ENCODE measurements at places on chromosomes 16 and 17.

- no peak for DNase-seq
These were observed 53.2 kb downstream of the CCDC182 start for GRCh38 chr17:57691939-57692338.

DNA sequence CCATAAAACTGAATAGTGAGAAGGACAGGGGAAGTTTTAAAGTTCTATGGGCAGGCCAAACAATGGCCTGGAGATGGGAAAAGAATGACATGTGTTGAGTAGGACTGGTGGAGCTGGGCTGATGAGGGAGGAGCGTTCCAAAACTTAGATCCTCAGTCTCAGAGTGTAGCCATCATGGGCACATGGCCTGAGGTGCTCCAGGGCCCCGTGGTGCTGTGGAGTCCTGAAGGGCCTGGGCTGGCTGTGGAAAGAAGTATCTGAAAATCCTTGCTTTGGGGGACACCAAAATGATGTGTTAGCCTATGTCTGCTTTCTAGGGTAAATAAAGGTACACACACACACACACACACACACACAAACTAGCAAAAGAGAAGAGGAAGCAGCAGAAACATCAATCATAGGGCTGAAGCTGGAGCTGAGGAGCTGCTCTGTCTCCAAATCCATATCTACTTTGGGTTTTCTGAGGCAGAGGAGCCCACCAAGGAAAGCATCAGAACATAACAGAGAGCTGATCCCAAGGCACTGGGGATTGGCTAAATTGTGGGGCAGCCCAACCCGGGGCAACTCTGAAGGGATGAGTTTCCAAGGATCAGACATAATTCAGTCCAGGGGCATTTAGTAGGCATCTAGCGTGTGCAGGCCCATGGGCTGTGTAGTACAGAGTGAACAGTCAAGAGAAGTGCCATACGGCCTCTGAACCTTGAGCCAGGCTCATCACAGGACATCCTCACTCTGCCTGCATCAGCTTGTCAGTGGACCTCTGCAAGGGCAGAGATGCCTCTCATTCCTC lies 85.2 kb downstream of the C16orf78 start:
- DNase-seq = no peak

DNA sequence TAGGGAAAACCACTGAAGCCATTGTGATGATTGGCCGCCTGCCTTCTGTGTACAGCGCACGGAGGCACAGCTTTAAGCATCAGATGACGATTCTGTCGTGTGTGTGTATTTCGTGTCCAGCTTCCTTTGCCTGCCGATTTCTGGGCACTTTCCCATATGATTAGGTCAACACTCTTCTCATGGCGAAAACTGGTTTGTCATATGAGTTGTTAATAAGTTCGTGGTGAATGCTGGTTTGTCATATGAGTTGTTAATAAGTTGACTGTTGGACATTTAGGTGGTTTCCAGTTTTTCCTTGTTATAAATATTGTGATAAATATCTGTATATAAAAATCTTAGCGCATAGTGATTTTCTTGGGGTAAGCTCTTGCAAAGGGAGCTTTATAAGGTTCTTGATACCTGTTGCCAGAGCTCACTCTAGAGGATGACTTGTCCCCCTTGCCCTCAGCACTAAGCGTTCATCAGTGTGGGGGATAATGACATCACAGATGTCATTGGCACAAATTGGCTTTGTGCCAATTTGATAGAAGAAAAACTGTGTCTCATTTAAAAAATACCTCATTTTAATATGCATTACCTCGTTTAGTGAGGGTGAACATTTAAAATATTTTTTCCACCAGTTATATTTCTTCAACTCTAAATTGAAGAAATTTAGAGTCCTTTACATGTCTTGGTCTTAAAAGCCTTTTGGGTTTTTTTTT lies 40.0 kb downstream of the PGS1 start:
- no peak for DNase-seq

DNA sequence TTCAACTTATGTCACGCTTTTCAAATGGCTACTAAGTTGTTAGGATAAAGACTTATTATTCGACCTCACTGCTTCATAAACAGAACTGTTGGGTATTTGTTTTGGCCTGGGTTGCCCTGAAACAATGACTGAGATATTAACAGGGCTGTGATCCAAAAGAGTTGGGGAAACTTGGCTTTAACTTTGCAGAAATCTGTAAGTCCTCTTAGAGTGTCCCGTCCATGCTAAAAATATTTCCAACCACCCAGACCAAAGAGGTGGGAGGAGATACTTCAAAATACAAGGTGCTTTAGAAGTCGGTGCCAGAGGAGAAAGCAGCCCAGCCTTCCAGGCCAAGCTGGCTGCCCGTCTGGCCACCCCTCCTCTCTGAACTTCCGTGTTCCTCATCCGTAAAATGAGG lies 16.1 kb upstream of the SPATA32 start:
- no peak for DNase-seq

GRCh38 chr16:5575646-5576245 lies 478.2 kb upstream of the EEF2KMT start:
- no peak for DNase-seq

Data from left renal pelvis (tissue), 4 donors.